Left ventricle myocardium inferior (tissue), 1 donor: ENCODE measurements at places on chromosomes 1 and 21. TPM values are rescaled to one million over a fixed set of nuclear protein-coding genes. Genes with fewer than 3 reads are reported as not detected.

Gene GSTM2
- total RNA-seq = 67.3 TPM

Gene TFF1
- total RNA-seq = not detected

Gene DNASE2B
- not detected for total RNA-seq

Gene C1orf94
- not detected for total RNA-seq

Gene SLC9C2
- not detected for total RNA-seq

Gene APCS
- total RNA-seq = not detected

Gene AQP10
- 0.16 TPM for total RNA-seq

Gene NUDC
- 68.9 TPM for total RNA-seq

Gene SLFNL1
- total RNA-seq = 0.16 TPM

Gene PEX14
- total RNA-seq = 20.8 TPM

Gene CACNA1S
- total RNA-seq = not detected
